ENCODE measurements at places on chromosomes 3 and 15.

- DNase-seq, result no peak
Measured at GRCh38 chr3:133757701-133758567, 11.7 kb downstream of the TF start.

DNA sequence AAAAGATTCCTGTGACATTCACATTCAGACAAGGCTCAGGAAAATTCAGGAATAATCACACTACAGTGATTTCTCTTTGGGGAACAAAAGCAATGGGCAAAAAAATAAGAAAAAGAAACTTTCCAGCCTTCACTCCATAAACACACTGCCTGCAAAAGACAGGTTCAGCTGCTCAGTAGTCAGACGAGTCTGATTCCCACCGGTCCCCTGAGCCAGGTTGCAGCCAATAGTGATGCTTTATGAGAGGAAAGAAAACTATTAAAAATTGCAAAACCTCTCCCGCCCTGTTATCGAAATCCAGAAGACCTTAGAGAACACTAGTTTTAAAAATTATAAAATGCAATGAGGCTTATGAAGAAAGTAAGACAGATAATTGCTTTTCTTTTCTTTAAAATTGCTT is 8.5 kb downstream of the PLCH1 start:
- no peak for DNase-seq

- no peak for DNase-seq
Measured at GRCh38 chr3:79326642-79327041, 441.2 kb downstream of the ROBO1 start.

- no peak for DNase-seq
Measured at GRCh38 chr3:64392001-64392400, 166.7 kb upstream of the PRICKLE2 start.

- DNase-seq, result no peak
Measured at GRCh38 chr3:49277383-49277775, 347 bp upstream of the C3orf62 start.

GRCh38 chr3:71513515-71513914 is 70.0 kb downstream of the FOXP1 start:
- DNase-seq, result no peak

DNA sequence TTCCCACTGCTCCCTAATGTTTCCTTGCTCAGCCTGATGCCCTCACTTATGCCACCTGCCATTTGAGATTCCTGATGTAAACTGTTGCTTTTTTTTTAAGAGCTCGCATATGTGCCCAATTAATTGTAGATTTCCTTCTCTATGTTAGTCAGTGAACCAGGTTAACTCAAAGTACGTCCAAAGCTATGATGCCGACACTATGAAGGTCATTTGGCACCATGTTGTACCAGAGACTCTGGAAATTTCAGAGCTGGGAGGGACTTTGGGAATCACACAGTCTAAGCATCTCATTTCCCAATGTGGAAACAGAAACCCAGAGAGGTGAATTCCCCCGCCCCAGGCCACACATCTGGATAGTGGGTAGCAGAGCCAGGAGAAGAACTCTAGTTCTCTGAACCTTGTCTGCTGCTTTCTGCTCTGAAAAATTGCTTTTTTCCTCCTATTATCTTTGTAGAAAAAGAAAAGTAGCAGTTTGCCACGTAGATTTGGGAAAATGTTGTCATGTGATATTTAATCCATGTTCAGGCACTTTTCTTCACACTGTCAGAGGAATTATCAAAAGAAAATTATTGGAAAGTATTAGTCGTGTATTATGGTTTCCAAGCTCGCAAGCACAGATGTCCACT is 38.5 kb upstream of the TNFAIP8L3 start:
- no peak for DNase-seq

DNA sequence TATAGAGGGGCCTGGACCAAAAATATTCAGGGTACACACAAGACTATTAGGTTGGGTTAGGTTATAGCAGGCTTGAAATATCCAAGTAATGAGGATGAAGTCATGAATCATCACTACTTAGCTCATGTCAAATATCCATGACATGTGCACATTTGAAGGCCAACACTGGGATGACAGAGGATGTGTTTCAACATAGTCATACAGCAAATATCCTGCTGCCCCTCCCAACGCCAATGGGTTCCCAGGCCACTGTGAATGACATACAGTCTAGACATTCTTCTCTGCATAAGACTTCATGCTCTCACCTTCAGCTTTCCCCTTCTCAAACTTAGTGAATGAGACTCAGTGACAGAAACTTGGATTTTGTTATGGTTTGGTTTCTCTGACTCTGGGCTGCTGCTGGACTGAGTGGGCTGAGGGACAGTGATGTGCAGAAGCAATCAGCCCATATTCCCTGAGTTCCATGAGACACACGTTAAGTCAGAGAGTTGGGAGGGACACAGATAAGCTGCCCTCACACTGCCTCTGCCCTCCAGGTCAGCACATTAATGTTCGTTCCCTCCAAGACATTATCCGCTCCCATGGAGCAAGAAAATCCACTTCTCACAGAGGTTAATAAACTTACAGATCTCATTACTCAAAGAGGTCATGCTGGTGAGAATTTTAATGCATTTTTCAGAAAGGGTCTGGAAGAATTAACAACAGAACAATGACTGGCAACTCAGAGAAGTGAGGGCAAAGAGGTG is 15.4 kb downstream of the HOMER2 start:
- DNase-seq, result no peak

GRCh38 chr3:15436246-15436645 is 8.8 kb downstream of the EAF1 start:
- DNase-seq, result no peak

DNA sequence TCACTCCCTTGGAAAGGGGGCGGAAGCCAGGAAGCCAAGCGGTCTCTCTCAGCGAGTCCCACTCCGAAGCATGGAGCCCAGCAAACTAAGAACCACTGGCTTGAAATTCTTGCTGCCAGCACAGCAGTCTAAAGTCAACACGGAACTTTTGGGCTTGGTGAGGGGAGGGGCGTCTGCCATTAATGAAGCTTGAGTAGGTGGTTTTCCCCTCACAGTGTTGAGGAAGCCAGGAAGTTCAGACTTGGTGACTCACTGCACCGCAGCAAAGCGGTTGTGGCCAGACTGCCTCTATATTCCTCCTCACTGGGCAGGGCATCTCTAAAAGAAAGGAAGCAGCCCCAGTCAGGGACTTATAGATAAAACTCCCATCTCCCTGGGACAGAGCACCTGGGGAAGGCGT is 665.4 kb upstream of the CBLB start:
- DNase-seq, result no peak

DNA sequence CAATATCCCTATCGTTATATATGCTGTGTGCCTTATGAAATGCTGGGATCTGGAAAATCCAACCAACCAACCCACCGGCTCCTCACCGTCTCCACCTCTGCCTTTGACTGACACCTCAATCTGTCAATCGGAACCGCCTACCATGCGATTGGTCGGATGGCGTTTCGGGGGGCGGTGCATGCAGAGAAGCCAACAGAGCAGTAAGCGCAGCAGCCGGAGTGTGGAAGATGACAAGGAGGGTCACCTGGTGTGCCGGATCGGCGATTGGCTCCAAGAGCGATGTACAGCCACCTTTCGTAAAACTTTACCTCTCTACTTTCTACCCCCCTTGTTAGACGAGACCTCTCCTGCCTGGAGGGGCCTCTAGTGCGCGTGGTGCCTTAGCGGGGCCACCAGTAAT is 6.3 kb downstream of the CLK3 start:
- no peak for DNase-seq

- no peak for DNase-seq
Measured at GRCh38 chr3:57816471-57817095, 60.5 kb downstream of the SLMAP start.

DNA sequence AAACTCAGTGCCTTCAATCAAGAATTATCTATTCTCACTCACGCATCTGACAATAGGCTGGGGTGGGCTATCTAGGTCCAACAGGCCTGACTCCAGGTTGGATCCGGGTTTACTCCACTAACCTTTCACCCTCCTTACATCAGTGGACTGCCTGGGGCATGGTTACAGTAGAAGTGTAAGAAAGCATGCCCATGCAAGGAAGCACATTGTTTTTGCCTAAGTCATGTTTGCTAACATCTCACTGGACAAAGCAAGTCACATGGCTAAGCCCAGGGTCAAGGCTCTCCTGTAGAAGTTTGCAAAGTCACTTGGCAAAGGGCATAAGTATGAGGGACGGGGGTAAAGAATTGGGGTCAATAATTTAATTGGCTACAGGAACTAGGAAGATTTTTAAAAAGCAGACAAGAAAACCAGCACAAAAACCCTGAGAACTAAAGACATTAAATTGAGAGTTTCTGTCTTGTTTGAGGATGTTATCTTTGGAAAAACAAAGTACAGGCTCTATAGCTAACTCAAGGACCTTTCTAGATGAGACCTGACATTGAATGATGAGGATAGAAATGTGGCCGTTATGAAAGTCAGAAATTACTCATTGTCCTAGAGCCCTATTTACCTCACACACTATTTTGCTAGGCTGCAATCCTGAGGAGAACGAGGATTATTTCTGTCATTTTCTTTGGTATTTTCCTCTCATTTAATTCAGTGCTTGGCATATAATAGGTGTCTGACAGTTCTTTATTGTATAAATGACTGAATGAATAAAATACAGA is 214.2 kb downstream of the IL20RB start:
- DNase-seq, result no peak

DNA sequence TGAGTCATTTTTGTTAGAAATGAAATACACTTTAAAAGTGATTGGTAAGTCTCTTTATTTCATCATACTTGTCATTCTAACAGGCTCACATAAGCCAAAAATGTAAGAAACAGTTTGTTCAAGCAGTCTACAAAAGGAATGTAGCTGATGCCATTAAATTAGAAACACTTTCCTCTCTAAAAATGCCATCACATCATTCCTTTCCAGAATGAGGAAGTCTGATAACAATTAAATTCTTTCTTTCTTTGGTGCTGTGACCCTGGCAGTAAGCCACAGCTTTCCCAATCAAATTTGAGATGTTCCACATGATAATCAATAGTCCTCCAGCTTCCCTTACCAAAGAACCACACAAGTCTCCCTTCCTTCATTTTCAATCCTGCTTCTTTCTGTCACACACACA is 9.4 kb upstream of the P2RY1 start:
- DNase-seq, result no peak

DNA sequence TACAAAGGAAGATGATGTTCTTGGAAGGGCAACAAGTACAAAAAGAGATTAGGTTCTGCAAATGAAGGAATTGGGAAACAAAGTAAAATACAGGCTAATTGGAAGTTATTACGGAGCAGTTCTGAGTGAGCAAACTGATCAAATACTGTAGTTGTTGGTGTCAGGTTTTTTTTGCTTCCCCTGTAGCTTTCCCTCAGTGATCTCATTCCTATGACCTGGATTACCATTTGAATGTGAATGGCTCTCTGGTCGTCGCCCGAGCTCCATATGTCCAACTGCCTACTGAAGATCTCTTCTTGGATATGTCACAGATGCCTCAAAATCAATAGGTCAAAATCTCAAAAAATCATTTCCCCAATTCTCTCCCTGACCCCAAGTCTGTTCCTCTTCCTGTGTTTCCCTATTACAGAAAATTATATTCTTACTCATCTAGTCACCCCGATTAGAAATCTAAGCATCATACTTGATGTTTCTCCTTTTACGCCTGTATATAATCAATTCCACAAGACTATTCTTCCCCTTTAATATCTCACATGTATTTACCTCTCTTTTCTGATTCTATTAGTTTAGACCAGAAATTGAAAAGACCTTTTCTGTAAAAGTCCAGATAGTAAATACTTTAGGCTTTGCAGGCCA is 29.0 kb downstream of the GOLM2 start:
- no peak for DNase-seq

DNA sequence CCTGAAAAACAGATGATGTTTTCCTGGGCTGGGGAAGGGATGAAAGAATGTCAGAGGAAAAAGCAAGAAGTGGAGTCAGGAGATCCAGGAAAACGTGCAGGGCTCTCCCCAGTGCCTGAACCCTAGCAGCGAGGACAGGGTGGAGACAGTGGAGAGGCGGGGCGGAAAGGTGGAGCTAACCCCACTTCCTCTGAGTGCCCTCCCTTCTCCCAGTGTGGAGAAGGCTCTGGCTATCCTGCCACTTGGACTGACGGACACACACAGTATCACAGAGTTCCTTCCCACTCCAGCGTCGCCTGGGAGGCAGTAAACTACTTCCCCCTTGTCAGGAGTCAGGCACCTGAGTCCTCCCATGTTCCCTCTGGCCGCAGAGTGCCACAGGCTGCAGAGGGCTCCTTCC is 125.3 kb upstream of the CHRNA7 start:
- no peak for DNase-seq

DNA sequence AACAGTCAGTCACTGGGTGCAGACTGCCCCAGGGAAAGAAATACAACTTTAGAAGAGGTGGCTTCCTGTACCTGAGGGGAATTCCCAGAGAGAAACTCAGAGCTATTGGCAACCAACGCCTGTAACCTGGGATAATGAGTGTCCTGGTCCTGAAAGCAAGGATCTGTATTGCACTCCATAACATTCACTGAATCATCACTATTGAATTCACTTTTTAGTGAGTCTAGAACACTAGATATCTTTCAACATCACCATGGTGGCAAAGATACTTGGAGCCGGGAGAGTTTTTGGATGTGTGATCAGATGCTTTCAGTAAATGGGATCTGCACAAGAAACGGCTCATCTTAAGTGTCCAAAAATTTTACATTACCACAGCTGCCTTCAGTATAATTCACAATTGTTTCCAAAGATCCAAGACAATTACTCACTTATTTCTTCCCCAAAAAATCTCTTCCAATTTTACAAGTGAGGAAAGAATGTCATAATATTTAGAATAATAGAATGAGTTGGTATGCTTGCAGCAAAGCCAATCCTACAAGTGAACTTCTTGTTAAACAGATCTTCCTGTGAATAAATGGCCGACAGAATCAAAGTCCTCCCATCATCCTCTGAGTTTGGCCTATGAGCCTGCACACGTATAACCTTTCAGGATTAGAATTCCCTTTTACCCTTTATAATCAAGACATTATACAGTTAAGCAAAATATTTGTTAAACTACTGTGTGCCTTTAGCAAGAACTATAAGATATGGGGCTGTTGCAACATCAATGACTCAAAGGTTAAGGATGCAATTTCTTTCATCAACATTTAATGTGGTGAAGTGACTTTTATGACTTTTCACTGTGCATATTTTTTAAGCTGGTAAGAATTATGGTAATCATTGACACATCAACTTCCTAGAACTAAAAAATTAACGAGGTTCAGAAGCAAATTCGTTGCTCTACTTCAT is 243.3 kb upstream of the COL8A1 start:
- no peak for DNase-seq

GRCh38 chr15:87731630-87732029 is 524.9 kb downstream of the NTRK3 start:
- no peak for DNase-seq

GRCh38 chr15:59616379-59616778 is 4.8 kb downstream of the GCNT3 start:
- no peak for DNase-seq

DNA sequence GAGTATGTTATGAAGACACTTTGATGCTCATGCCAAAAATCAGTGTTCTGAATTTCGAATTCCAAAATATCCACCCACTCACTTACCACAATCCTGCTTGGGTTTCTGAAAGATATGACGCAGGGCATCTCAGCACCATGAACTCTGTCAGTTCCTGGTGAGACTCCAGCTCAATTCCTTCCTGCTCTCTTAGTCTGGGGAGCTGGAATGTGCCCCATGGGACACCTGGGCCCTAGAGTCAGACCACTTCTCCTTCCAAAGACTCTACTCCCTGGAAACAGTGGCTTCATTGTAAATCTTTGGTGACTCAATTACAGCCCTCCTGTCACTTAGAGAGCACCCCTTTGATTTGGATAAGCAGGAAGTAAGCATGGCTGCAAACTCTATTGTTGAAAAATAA is 50.5 kb downstream of the CD86 start:
- no peak for DNase-seq
